ENCODE measurements at places on chromosomes 16 and 17.
A peak's percentile ranks its signal among the peaks of the same experiment; 100 is the strongest.

DNA sequence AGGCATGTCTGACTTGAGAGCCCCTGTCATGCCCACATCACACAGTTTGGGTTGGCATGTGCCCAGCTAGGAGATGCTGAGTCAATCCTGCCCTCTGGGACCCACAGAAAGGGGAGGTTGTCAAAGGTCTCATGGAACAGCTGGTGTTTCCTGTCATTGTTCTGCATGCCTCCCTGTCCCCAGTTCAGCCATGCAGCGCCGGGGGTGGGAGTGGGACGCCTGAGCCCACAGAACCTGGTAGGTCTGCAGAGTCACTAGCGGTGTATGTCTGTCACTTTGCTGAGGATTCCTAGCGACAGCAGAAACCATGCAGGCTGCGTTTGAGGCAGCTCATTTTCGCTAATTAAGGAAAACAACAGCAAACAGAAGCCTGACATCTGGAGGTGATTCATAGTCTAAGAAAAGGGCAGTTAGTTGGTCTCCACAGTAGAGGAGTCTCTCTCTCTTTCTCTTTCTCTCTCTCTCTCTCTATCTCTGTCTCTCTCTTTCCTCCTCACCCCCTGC lies 19.6 kb upstream of the CCL1 start:
- DNase-seq = no peak

DNA sequence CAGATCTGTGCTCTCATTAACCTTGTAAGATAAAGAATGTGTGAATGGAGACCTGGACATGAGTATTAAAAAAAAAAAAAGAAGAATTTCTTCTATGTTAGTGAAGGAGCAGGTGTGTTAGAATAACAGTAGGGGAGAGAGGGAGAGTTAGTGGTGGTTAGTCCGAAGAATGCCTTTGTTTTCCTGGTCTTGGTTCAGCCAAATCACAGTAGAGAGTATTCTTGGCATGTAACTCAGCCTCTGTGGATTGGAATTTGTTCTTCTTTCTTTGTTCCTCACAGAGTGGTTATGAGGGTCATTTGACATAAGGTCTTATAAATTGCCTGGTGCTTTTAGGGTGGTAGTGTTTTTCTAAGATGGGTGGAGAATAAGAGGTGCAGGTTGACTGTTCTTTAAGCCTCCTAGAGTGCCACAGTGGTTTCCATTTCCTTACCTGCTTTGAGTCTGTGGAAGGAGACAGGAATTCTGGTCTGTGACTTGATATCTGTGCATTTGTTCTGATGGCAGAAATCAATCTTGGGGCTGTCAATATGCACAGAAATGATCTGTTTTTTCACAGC lies 17.6 kb downstream of the NUP93 start:
- DNase-seq = no peak

- no peak for DNase-seq
Observed at GRCh38 chr17:48603959-48604769, 622 bp downstream of the HOXB6 start.

- DNase-seq = no peak
Observed at GRCh38 chr17:76432004-76432403, 20.9 kb downstream of the UBE2O start.

- no peak for DNase-seq
Observed at GRCh38 chr16:28110074-28110473, 46.6 kb upstream of the GSG1L start.

DNA sequence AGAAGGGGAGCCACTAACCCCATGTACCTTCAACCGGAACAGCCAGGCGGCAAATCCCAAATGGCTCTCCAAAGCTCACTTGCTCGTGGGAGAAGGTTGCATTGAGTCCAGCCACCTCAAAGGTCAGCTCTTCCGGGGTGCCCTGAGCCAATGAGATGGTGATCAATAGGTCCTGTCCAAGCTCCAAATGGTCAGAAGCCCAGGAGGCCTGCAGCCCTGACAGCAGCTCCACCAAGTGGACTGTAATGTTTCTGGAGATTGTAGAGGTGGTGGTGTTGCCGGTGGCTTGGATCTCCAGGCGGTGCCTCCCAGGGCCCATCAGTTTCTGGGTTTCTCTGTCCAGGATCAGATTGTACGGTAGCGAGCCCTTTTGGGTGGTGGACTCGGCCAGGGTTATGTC lies 39.9 kb upstream of the BCO1 start:
- no peak for DNase-seq

GRCh38 chr16:13291591-13292333 lies 390.4 kb downstream of the SHISA9 start:
- no peak for DNase-seq

DNA sequence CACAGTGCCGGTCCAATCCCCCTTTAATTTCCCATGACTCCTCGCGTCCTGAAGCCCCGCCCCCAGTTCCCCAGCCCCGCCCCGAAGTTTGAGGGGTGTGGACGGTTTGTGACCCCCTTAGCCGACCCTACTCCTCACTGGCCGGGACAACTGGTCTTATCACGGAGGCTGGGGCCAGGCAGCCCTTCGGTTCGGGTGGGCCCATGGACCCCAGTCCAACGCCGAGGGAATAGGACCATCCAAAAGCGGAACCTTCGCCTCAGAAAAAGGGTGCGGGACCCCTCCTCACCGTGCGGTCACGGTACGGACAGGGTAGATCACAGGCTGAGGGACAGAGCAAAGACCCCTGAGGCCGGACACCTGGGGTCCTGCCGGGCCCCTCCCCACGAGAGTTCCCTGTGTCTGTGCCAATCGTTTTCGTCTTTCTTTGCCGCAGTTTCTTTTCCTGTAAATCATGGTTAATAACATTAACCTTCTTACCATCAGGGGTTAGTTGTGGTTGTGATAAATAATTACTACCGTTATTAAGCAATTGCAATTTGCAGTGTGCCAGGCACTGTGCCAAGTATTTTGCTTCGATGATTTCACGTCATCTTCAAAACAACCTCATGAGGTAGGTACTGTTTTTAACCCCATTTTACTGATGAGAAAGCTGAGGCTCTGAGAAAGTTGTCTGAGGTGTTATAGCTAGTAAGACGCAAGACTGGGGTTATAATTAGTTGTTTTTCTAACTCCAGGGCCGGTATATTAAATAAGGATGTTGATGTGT lies 543 bp downstream of the TMUB2 start:
- DNase-seq = no peak

DNA sequence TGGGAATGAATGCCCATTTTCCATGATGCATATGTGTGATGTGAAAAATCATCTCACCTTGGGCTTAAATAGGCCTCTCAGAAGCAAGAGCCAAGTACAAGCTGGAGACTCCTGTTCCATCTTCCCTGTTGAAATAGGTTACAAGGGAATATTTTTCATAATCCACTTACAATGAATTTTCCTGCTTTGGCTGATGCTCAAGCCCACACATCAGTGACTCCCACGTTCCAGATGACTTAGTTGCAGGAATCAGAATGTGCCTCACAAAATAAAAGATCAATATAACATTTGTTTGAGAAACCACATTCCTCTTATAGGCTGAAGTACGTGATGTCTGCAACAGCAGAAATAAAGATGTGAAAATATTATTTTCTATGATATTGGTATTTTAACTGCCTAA lies 24.1 kb downstream of the ANKFN1 start:
- no peak for DNase-seq

- peak; percentile 38 for DNase-seq
Observed at GRCh38 chr17:38608648-38609047, 2.9 kb upstream of the SRCIN1 start.

- DNase-seq = no peak
Observed at GRCh38 chr16:51763072-51763661, 612.1 kb upstream of the SALL1 start.

- DNase-seq = no peak
Observed at GRCh38 chr16:48139517-48139916, 16.3 kb downstream of the ABCC12 start.

GRCh38 chr17:80464486-80464885 lies 11.9 kb downstream of the NPTX1 start:
- no peak for DNase-seq

DNA sequence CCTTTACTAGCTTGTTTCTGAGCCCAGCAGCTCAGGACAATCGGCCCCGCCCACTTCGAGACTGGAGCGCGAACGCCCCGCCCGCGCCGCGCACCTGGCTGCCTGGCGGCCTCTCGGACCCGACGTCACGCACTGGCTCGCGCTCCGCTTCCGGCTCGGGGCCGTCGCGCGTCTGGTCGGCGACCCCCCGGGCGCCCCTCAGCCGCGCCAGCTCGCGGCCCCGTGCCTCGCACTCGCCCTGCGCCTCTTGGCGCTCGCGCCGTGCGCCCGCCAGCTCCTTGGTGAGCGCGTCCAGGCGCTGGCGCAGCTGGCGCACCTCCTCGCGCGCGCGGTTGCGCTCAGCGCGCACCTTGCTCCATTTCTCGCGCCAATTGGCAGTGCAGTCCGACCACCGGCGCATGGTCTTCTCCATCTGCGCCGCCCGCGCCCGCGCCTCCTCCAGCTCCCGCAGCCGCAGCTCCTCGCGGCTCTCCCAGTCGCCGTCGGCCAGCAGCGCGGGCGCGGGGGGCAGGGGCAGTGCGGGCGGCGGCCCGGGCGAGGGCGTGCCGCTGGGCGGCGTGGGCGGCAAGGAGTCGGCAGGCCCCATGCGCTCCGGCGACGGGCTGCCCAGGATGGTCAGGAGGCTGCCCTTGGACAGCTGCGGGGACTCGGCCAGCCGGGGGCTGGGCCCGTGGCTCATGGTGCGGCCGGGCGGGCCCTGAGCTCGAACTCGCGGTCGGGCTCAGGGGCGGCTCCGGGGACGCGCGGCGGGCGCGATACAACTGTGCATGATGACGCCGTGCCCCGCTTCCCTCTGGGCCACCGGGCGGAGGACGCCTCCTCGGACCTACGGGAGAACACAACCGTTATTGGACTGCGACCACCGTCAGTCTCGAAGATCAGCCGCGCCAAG lies 7.6 kb downstream of the CCDC102A start:
- no peak for DNase-seq

- DNase-seq = no peak
Observed at GRCh38 chr17:33519692-33520091, 226.6 kb upstream of the ASIC2 start.

GRCh38 chr17:60406887-60407286 lies 15.0 kb upstream of the USP32 start:
- no peak for DNase-seq

- no peak for DNase-seq
Observed at GRCh38 chr17:75679706-75680211, 12.6 kb downstream of the SAP30BP start.

GRCh38 chr17:18143044-18143936 lies 34.7 kb downstream of the MYO15A start:
- DNase-seq = no peak

GRCh38 chr17:79027274-79027924 lies 3.4 kb downstream of the C1QTNF1 start:
- DNase-seq = no peak

DNA sequence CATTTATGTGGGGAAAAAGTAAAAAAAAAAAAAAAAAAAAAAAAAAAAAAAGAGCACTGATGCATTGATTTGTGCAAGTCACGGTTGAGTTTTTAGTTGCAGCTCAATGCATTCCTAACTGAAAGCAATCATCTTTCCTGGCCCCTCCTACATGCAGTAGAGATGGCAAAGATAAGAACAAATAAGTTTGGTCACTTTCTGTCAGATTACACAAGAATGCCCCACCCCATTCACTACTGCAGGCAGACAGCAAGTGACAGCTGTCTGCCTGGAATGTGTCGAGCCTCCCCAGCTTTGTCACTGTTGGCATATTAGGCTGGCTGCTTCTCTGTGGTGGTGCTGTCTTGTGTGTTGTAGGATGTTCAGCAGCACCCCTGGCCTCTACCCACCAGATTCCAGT lies 243.5 kb downstream of the FOXL1 start:
- DNase-seq = no peak

- no peak for DNase-seq
Observed at GRCh38 chr17:75738218-75738802, 17.1 kb downstream of the ITGB4 start.
